ENCODE measurements at places on chromosomes 7 and 10.

DNA sequence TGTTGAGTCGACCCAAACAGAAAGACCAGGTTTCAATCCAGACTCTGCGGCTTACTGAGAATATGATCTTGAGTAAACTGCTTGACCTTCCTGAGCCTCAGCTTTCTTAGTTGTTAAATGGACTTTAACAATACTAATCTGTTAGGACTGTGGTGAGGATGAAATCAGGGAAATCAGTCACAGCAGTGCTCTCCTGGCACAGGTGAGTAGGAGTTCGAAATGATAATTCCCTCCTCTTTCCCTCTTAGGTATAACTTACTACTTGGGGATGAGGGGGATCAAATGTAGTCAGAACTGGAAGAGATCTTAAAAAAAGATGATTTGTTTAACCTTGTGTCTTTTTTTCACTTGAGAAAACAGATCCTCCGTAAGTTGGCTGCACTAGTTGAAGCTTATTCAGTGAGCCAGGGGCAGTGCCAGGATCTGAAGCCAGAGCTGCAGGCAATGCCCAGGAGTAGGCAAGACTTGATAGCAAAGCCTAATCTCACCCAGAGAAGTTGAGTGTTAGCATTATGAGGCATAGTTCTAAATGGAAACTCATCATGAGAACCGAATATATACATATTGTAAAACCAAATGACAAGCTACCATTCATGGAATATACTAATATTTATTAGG, 1.8 kb upstream of the MAGI2 start:
- no peak for DNase-seq

DNA sequence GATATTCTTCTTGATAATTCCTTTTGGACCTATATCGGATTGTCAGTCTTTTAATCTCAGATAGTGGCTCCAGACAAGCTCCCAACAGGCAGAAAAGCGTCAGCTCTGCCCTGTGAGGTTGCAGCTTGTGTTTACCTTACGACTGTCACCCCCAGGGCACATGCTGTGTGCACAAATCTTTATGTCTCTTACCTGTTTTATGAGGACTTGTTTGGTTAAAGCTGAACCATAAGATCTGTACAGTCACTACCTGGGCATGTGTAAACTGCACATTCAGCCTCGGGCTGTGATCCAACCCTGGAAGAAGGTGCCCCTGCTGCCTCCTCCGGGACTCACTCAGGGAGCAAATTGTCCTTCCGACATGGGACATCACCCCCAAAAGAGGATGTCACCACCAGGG, 119.8 kb downstream of the GALNT17 start:
- no peak for DNase-seq

DNA sequence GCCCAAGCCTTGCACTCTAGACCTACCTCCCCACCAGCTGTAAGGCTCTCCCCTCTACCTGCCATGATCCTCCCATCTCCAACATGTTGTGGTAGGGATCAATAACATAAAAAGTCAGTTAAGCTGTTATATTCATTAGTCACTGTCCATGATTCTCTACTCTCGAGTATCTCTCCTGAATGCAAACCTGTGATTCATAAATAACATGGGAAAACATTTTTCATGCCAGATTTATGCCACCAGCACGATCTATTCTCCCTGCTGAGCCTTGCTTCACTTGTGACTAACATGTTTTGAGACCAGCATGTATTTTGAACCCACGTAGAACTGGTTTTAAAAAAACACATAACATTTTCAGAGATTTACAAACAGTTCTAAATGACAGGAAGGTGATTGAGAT, 30.3 kb downstream of the TMEM168 start:
- DNase-seq = no peak

DNA sequence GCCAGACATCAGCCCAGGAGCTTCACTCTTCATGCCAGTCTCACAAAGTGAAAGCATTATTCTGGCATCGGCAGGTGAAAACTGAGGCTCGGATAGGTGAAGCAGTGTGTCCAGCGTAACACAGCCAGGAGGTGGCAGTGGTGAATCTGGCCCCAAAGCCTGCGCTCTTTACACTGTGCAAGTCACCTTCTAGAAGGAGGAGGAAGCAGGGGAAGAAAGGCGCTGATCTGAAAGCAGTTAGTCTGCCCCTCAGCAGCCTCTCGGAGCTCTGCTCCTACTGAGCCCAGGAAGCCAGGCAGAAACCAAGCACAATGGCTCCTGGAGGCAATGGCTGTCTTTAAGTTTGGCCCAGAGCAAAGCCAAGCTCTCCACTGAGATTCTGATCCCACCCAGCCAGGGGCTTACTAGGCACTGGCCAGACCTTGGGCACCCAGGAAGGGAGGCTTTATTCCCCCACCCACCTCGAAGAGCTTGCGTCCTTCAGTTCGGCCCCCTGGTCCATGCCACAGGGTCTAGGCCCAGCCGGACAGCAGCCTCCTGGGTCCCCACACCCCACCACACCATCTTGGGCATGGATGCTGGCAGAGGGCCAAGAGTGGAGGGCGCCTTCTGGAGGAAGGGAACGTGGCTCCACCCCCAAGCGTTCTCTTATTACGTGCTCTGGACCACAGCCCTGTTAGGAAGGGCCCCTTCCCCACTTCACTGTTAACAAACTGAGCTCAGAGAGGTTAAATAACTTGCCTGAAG, 104.5 kb downstream of the GRID1 start:
- DNase-seq = no peak

GRCh38 chr10:30853066-30853465, 178.6 kb downstream of the ZNF438 start:
- no peak for DNase-seq

GRCh38 chr10:23868121-23868520, 340.8 kb upstream of the KIAA1217 start:
- DNase-seq = no peak

DNA sequence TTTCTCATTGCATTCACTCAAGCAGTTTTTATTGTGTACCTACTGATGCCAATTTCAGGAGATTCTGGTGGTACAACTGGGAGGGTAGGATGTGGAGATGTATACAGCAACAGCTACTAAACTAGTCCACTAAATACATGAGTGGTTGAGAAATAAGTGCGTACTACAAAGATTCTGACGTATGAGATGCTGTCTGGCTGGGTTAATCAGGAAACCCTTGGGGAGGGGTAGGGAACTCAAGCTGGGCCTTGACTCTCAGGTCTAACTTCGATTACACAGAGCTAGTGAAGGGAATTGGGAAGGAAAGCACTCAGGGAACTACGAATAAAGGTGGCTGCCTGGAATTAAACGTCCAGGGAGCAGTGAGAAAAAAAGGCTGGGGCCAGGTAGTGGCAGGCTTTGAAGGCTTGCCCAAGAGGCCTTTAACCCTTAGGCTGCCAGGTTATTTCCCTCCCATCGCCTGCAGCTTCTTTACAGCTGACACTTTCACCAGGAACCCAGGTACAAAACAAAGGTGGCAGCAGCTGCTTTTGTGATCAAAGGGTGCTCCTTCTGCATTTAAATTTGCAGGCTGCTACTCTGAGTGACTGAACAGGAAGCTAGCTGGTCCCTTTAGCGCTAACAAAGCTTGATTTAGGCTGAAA, 3.2 kb downstream of the MMS19 start:
- DNase-seq = no peak

GRCh38 chr7:17239683-17240521, 58.5 kb upstream of the AHR start:
- DNase-seq = no peak

DNA sequence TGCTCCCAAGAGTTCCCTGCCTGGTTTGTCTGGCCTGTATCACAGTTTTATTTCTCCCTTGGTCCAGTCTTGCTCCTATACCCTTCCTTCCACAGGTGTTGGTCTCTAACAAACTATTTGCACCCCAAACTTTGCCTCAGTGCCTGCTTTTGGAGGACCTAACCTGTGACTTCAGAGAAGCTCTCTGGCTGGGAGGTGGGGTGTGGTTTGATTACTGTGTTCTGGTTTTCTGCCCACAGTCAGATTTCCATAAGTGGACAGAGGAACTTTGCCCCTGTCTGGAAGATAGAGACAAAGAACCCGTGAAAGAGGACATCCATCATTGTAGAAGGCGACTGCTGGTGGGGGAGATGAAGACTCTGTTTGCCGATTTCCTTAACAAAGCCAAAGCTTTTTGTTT, 55.8 kb upstream of the TRIL start:
- DNase-seq = no peak

DNA sequence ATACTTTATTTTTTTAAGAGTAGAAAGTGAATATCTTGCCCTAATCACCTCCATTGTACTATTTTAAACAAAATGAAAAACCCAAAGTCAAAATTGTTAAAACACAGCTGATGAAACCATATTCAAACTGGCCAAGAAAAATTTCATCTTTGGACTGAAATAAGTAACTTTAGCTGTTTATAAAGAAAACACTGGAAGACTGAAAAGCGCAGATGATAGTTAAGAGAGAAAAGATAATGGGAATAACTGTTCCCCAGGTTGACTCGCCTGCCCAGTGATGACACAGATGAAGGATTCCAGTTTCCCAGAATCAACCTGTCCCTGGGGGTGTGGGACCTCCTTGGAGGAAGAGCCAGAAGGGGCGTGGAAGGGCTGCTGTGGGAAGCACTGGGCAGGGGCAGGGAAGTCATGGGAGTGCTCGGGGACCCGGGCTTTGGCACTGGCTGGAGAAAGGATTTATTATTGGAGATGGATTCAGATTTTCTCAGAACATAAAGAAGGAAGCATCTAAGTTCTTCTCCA, 43.1 kb downstream of the DENND2A start:
- DNase-seq = no peak

DNA sequence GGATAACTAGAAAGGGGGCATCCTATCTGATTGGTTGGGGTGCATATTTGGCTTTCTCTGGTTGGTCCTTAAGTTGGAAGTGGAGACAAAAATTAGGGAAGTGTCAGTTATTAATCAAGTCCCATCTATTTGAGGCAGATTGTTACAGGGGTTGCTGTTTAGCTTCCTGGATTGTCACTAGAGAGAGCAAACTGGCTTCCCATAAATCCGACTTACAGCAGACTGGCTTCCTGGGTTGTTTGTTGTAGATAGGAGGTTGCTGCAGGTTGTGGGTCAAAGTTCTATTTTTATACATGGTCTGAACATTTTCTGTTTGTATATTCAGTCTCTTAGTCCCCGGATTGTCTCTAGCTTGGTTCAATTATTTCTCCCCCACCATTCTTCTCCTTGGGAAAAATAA, 106.1 kb upstream of the HABP2 start:
- DNase-seq = no peak

DNA sequence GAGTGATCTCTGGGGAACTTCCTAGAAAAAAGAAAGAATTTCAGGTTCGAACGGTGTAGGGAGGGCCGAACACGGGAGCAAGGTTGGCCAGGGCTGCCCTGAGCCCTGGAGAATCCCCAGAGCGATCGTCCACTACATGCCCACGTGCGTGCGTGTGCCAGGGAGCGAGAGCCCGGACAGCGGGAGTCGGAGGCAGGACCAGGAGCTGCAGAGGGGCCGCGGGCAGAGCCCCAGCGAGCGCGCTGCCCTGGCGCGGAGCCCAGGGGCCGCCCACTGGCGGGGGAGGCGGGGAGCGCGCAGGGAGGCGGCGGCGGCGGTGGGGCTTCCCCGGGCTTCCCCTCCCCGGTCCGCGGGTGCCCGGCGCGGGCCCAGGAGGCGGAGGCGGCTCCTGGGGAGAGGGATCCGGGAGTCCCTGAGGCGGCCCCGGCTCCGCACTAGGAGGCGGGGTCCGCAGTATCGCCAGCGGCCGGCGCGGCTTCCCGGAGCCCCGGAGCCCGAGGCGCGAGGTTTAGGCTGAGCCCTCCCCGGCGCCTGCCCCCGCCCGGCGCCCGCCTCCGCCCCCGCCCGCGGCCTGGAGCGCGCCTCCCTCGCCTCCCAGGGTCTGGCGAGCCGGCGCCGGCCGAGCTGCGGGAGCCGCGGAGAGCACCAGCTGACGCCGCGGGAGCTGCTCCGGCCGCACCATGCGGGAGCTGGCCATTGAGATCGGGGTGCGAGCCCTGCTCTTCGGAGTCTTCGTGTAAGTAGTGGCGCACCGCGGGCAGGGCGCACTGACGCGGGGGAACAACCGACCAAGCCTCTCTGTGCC, at the start of gene PLPP4:
TSS of gene PLPP4 (plus strand) at position 602 of the 805 bp plus-strand sequence. CDS start at position 681, 79 bp downstream.
- no peak for DNase-seq

- DNase-seq = no peak
Observed at GRCh38 chr7:96055717-96056116, 266.2 kb downstream of the SLC25A13 start.

DNA sequence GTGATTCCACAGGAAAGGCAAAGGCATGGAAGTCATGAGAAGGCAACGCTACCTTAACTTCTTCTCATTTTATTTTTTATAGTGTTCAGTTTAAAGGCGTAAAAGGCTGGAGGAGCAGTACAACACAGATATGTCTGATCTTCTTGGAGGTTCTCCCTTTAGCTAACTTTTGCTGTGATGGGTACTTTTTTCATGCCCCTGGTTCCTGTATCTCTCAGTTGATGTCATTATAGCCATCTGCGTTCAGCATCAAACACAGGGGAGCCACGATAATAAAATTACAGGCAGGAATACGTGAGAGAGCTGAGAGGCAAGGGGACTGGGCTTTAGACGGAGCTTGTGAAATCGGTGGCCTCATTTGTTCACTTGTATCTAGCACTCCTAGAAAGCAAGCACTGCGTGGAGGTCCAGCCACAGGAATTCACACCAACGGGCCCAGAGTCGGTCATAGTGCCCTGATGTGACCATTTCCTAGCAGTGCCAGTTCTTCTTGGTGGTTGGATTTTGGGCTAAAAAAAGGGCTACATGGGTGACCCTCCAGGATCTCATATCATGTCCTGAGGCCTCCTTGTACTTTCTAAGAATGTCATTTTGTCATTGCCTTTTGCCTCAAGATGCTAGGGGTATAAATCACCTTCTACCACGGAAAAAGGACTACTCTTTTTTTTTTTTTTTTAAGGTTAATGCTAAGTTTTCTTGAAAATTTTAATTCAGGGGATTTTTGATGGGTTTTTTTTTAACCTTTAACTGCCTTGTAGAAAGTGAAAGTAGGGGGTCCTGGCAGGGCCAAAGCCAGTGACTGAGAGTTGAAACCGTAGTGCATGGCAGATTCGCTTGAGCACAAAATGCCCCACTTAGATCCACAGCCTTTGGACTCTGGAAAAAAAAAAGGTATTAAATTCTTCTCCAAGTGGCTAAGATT, 191.5 kb downstream of the CELF2 start:
- no peak for DNase-seq
